Type B pancreatic cell (in vitro differentiated cells): ENCODE measurements at places on chromosomes 3 and 15.

GRCh38 chr3:142243134-142243533 is 17.7 kb upstream of the GK5 start:
- DNase-seq, result no peak

GRCh38 chr3:193788189-193788991 is 195.4 kb downstream of the OPA1 start:
- DNase-seq, result no peak

DNA sequence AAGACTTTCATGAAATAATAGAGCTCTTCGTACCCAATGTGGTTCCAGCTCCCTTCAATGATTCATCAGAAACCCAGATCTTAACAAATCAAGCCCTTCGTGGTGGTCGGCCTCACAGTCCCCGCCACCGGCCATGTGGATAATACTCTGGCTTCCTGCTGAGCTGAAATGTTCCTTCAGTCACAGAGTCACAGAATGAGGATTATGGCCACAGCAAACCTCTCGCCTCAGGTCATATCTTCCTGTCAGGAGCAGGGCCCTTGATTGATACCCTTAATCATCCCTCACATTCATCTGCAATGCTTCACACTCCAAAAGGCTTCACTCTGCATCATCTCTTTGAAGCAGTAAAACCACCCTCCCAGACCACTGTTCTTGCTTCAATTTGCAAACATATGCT is 452.6 kb downstream of the OCA2 start:
- DNase-seq, result no peak

DNA sequence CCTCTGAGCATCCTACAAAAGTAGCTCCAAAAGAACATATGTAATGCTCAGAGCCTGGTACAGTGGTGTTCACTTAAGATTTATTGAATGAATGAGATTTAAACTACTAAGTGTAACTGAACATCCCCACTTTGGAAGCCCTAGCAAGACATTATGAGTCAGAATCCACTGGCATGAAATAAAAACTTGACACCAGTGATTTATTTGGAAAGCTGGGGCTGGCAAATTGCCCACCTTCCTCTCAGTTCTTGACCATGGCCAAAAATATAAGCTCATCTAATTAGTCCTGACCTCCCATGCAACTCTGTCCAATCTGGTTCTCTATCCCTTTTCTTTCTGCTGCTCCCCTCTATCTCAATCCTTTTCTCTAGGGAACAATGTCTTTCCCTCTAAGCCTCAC is 418.0 kb downstream of the PLCL2 start:
- DNase-seq, result no peak

DNA sequence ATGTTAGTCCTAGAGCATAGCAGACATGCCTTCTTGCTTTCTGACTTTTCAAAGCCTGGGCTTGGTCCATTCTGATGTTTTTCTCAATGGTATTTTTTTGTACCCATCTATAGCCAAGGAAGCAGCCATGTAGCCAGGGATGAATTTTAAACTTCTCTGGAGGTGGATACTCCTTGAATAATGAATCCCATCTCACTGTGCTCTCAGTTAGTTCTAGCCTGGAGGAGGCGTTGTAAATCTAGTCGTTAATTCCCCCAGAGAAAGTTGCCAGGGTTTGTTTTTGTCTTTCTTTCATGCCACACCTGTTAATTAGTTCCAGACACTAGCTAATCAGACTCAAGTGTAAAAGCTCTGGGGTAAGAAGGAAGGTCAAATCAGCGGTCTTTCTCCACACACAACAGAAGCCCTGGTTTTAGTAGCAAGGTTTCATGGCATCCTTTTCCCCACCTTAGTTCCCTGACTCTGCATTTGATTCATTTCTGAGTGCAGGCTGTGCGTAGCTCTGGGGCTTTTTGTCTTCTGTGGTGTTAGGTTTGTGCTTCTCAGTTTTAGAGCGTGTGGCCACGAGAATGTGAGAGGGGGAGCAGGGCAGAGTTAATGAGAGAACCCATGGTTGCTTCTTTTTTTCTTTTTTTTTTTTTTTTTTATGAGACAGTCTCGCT is 19.7 kb downstream of the PTPRG start:
- DNase-seq, result no peak

- no peak for DNase-seq
Measured at GRCh38 chr3:10852066-10852808, 36.2 kb downstream of the SLC6A11 start.

DNA sequence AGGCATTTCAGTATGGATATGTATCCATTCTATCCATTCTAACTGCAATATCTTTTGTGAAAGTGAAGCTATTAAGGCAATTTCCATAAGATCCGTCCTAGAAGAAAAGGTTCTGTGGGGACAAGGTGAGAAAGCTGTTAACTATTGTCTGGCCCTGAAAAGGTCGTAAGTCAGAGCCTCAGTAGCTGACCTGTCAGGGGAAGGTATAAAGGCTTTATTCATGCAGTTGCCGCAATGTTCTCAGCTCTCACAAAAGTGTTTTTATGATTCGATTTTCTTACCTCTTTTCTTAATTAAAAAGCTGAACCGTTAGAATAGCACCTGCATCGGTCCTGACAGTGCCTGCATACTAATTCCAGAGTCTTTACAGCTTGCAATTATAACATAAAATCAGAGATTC is 24.7 kb downstream of the ZIC4 start:
- no peak for DNase-seq

GRCh38 chr3:8864402-8865350 is 95.3 kb upstream of the OXTR start:
- DNase-seq, result no peak

GRCh38 chr3:23496165-23496564 is 293.0 kb downstream of the UBE2E2 start:
- DNase-seq, result no peak

DNA sequence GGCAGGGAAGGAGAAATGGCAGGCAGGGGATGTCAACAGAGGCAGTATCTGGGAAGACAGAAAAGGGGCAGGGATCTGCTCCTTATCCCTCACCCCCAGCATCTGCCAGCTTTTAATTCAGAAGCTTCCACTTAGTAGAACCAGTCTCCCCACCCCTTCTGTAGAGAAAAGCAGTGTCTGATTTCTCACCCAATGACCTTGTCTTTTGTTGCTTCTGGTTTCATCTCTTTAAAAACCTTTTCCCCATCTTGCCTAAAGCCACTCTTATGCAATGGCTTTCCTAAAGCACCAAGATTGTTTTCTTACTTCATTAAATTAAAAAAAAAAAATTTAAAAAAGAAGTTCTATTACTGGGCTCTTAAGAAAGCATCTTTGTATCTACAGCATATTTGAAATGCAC is 27.8 kb downstream of the ARHGEF3 start:
- no peak for DNase-seq
